ENCODE measurements at places on chromosomes 12 and 14.
A peak's percentile ranks its signal among the peaks of the same experiment; 100 is the strongest.

DNA sequence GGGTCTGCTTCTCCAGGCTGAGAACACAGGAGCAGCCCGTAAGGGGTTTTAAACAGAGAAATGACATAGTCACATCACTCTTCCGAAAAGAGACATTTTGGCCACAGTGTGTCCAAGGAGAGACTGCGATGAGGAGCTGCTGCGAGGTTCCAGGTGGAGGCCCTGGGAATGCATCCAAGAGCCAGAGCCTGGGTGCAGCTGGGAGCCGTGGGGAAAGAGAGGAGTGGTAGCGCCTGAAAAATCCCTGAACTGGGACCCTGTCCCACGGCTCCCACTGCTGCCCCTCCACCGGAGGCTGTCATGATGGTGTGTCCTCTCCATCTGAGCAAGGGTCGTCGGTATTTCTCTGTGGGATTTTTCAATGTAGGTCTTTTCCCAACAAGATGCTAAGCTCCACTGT lies 146.9 kb downstream of the BCL11B start:
- DNase-seq: no peak

GRCh38 chr14:79631276-79631675 lies 580.0 kb downstream of the DIO2 start:
- DNase-seq: no peak

GRCh38 chr14:22384974-22385526 lies 204.0 kb downstream of the DAD1 start:
- no peak for DNase-seq

GRCh38 chr14:89673512-89674225 lies 256.6 kb upstream of the FOXN3 start:
- peak; percentile 31 for DNase-seq

DNA sequence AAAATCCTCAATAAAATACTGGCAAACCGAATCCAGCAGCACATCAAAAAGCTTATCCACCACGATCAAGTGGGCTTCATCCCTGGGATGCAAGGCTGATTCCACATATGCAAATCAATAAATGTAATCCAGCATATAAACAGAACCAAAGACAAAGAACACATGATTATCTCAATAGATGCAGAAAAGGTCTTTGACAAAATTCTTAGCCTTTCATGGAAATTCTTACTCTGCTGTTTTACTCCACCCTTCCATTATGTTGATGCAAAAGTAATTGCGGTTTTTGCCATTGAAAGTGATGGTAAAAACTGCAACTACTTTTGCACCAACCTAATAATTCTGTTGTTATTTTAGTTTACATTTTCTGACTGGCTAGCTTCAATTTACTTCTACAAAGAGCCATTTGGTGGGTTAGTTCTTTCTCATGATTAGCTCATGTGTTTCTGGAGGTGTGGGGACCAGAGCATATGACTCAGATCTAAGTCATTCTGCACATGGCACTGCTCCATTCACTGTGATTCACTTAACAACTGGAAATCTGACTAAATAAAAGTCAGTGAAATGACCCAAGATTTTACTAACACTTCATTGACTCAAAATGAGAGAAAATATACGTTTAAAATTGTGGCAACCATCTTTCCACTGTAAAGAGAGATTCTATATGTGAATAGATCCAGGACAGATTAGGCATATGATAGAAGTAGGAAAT lies 99.9 kb downstream of the TMTC3 start:
- peak; percentile 47 for DNase-seq

- DNase-seq: no peak
Observed at GRCh38 chr14:71686677-71687076, 245.6 kb upstream of the RGS6 start.

DNA sequence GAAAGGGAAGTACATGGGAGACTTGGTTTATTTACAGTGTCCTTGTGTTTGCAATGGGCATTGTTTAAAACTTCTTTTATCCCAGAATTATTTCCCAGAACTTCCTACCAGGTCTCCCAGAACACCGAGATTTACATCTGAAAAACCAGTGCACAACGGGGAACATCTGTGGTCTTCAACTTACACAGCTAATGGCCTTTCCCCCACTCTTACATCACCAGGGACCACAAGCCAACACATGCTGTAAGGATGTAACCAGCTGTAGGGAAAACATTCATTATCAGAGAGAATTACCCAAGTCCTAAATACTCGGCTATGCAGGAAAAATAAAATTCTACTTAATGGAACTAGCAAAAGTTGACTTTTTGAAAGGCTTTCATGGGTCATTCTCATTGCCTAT lies 267.6 kb downstream of the DUSP6 start:
- no peak for DNase-seq

GRCh38 chr14:92658684-92659083 lies 89.7 kb downstream of the LGMN start:
- no peak for DNase-seq

GRCh38 chr12:5718680-5719079 lies 226.4 kb downstream of the ANO2 start:
- no peak for DNase-seq

GRCh38 chr14:50978529-50978871 lies 34.2 kb upstream of the PYGL start:
- no peak for DNase-seq

GRCh38 chr12:130568041-130568440 lies 148.1 kb downstream of the RIMBP2 start:
- DNase-seq: no peak

DNA sequence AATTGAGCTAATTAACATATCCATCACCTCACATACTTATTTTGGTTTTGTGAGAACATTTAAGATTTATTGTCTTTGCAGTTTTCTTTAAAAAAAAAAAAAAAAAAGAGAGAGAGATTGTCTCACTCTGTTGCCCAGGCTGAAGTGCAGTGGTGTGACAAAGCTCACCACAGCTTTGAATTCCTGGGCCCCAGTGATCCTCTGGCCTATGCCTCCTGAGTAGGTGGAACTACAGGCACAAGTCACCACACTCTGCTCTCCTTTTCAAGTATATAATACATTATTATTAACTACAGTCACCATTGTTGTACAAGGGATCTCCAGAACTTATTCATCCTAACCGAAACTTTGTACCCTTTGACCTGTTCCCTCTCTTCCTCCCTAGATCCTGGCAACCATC lies 64.0 kb downstream of the NUMB start:
- DNase-seq: no peak

DNA sequence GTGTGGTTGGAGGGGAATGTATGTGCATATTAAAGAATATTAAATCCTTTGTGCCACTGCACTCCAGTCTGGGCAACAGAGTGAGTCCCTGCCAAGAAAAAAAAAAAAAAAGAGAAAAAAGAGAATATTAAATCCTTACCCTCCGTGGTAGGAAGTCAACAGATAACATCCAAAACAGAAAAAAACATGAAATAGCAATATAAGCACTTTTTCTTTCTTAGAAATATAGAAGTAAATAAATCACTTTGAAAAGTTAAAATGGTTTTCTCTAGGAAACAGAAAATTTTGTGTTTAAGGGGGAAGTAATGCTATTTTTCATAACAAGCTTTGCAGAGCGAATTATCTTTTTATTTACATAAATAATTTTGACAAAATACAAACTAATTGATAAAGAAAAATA lies 17.6 kb downstream of the SOS2 start:
- DNase-seq: no peak

- DNase-seq: no peak
Observed at GRCh38 chr12:98561846-98562245, 31.6 kb upstream of the SLC25A3 start.

GRCh38 chr12:89286501-89286900 lies 65.8 kb downstream of the DUSP6 start:
- no peak for DNase-seq

DNA sequence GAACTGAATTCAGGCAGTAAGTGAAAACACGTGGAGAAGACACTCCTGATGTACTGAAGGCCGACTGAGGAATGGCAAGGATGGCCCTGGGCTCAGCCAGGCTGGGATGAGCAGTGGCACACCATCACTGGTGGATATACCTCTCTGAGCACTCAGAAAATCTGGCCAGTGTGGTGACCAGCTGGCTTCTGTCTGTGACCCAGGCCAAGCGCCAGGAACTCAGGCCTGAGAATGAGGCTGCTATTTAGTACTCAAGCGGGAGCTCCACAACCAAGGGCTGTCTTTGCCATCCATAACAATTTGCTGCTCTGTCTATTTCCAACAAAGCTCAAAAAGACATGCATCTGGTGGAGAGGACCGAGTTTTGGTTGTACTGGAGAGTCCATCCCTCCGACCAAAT lies 586.3 kb downstream of the BCL11B start:
- no peak for DNase-seq

- no peak for DNase-seq
Observed at GRCh38 chr12:63930971-63931370, 86.5 kb downstream of the SRGAP1 start.

- DNase-seq: no peak
Observed at GRCh38 chr12:68944296-68945076, 11.5 kb upstream of the CPM start.

- DNase-seq: no peak
Observed at GRCh38 chr14:29075761-29076160, 309.2 kb downstream of the FOXG1 start.

- no peak for DNase-seq
Observed at GRCh38 chr12:13436696-13437391, 240.3 kb downstream of the EMP1 start.

- DNase-seq: no peak
Observed at GRCh38 chr12:28602786-28603185, 412.5 kb downstream of the CCDC91 start.

GRCh38 chr12:24278832-24279231 lies 329.4 kb upstream of the SOX5 start:
- DNase-seq: no peak

GRCh38 chr14:45619831-45620230 lies 366.8 kb upstream of the MIS18BP1 start:
- no peak for DNase-seq

GRCh38 chr14:64178814-64179213 lies 115.4 kb downstream of the ESR2 start:
- DNase-seq: peak; percentile 7

DNA sequence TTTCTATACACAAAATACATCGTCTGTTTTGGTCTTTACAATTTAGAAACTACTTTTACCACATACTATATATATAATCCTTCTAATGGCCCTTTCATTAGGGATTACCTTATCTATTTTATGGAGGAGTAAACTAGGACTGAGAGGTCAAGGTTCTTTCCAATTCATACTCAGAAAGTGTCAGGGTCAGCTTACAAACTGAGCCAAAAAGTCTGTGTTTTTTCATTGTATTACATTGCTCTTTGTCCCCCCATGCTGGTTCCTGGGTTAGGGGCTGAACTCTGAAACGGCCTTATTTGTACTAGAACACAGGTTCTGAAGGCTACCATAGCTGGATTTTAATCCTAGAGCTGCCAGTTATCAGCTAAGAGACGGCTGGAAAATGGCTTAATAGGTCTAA lies 368.1 kb downstream of the GRIN2B start:
- DNase-seq: no peak

DNA sequence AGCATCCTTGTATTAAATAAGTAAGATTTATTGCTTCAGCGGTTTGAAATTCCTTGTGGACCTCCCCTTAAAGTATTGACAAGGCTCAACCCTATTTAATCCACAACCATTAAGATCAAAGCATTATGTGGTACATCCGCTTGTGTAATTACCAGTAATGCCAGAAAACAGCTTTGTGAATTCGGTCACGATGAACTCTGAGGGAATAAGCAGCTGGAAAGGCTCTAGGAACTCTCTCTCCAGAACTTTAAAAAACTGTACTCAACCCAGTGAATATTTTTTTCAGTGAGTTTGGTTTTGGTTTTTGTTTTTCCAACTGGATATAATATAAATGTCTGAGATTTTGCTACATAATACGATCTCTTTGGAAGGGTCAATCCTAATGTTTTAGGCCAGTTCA lies 49.3 kb upstream of the DIO2 start:
- DNase-seq: no peak

DNA sequence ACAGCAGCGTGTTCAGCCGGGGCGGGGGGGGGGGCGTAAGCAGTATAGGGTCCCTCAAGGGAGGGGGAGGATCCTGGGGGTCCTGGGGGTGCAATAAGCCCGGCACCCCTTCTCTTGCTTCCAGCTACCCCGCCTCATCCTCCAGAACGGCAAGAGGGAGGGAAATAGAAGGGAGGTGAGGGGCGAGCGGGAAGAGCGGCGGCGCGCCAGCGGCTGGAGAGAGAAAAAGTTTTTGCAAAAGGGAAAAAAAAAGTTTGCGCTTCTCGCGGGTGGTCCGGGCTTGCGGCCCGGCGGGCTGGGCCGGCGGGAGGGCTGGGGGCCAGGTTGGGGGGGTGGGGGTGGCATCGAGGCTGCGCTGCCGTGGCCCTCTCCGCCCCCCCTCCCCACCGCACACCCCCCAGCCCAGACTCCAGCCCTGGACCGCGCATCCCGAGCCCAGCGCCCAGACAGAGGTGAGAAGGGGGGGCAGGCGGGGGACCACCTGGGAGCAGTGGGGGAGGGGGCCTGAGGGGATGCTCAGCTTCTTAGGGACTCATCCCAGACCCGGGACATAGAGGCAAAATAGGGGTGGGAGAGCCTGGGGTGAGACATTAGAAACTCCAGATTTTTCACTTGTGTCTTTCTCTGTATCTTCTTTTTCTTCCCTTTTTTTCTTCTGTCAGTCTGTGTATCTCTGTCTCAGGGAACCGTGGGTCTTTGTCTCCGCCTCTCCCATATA lies at the start of gene GLI1:
Gene GLI1 (plus strand): TSS at position 36 of the 718 bp plus-strand sequence. CDS start 3,907 bp downstream, outside the sequence.
- DNase-seq: no peak

GRCh38 chr14:94857950-94858349 lies 88.0 kb upstream of the GSC start:
- no peak for DNase-seq

GRCh38 chr14:69354383-69355153 lies 43.5 kb downstream of the ERH start:
- peak; percentile 86 for DNase-seq

- no peak for DNase-seq
Observed at GRCh38 chr14:50718949-50719348, 50.8 kb upstream of the SAV1 start.

DNA sequence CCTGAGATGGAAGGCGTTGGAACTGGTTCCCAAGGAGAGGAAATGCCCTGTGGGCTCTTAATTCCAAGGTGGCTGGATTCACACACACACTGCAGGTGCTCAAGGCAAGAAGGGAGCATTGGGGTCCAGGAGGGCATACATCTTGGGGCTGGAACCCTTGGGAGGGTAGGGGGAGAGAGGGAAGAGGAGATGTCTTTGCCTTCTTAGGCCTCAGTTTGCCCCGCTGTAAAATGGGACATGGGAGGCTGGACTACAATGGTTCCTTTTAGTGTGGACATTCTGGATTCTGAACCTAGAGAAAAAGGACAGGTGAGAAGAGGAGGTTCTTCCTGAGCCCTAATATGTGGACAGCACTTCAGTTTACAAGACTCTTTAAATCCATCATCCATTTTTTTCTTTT lies 43.8 kb downstream of the CALM1 start:
- no peak for DNase-seq

DNA sequence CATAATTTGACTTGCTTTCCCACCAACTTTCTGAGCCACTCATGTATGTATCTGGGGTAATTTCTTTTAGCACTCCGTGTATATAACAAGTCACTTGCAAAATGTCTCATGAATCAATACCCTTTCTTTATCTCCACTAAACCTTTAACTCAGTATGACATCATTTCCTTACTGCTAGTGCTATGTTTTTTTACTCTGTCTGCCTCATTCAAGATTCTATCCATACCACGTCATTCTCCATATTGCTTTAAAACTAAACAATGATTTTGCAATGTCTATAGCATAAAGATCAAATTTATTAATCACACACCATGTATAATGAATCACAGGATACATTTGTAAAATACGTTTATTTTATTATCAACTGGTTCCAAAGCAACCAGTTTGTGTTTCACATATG lies 178.2 kb downstream of the PIK3C2G start:
- no peak for DNase-seq
